Kidney capillary endothelial cell (primary cell): ENCODE measurements at places on chromosomes 4 and X.

DNA sequence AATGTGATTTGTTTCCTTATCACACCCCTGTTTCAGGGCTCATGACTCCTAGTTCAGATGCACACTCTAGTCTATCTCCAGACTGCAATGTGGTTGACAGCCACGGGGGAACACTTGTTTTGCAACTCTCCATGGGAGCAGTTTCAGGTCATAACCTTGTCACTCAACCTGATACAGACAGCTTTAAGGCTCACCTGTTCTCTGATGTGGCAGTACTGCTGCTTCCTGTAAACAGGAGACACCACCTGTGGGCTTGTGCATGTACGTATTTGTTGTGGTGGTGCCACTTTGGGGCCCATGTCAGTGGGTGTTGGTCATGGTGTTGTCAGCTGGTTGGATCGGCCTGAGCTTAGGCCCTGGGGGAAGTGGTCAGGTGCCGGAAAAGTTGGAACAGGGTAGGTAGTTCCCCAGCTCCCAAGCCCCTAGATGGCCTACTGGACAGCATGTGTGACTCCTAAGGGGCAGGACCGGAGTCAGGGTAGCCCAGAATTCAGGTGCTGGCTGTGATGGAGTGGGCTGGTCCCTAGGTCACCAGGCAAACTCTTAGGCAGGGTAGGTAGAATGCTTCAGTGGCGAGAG is 46.2 kb downstream of the FAM9B start:
- DNase-seq = no peak

GRCh38 chr4:16516796-16517439 is 290.6 kb upstream of the TAPT1 start:
- peak; percentile 30 for DNase-seq

- no peak for DNase-seq
Measured at GRCh38 chr4:38785041-38785790, 2.4 kb upstream of the TLR10 start.

- no peak for DNase-seq
Measured at GRCh38 chrX:85516131-85516530, 136.7 kb upstream of the POF1B start.

GRCh38 chrX:72054779-72055489 is 76.8 kb downstream of the RTL5 start:
- DNase-seq = no peak

DNA sequence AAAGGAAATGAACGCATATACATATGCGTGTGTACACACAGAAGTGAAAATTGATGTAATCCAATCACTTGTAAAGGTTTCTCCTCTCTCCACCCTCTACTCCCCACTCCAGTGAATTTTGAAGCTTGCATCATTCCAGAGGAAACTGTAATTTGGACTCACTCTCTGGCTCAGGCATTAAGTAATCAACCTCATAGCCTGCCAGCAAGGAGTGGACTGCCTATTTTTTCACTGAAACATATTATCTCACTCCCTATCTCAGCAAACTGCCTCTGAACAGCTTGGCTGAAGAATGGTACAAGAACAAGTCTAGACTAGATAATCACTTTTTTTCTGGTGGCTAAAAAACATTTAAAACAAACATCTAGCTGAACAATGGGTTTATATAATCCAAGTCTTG is 124.2 kb downstream of the C4orf51 start:
- no peak for DNase-seq

DNA sequence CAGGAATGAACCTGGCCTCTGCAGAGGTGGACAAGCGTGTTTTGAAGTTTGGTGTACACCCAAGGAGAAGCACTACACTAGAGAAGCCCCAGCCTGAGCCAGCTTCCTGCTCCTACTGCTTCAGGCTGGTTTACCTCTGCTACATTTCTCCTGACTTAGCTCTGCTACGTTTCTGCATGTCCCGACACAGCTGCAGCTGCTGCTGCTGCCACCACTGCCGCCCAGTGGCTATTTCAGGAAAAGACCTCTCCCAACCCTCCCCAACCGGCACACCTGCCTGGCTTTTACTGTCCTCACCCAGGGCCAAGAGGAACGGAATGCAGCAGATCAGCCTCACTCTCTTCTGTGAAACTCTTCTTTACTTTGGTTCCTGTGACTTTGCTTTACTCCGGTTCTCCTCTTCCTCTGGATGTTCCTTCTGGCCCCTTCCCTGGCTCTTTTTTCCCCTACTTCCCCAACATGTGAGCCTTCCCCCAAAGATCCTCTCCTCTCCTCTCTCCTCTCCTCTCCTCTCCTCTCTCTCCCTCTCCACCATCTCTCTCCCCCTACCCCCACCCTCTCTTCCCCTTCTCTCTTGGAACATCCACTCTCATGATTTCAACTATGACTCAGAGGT is 3.1 kb upstream of the P2RY4 start:
- peak; percentile 26 for DNase-seq

- DNase-seq = no peak
Measured at GRCh38 chr4:10608501-10609219, 75.9 kb downstream of the CLNK start.

DNA sequence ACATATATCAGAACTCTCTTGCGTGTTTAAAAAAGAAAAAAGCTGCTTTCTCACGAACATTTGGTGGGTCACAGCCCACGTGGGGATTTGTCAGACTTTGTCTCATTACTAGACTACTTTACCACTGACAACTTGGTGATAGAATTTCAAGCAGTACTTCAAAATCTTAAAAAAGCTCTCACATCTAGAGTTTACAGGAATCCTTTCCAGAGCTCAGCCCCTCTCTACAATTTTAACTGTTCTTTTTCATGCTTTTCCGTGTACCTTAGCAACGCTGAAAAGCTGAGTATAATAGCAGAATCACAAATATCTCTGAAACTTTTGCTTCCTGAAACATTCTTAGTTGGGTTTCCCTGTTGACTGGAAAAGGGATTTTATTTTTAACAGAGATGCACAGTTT is 50.2 kb downstream of the SMAD1 start:
- no peak for DNase-seq

GRCh38 chr4:3760841-3761240 is 5.3 kb upstream of the ADRA2C start:
- no peak for DNase-seq

DNA sequence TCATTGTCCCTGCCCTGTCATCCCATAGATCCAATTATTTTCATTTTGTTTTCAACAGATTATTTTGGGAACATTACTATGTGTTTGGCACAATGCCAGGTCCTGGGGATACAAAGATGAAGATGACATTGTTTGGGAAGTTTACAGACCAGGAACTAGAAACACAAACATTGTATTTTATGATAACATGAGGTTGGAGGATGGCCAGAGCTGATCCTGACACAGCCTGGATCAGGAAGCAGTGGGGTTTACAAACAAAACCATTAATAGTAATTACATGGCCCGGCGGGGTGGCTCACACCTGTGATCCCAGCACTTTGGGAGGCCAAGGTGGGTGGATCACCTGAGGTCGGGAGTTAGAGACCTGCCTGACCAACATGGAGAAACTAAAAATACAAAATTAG is 29.9 kb downstream of the CLRN2 start:
- peak; percentile 12 for DNase-seq

DNA sequence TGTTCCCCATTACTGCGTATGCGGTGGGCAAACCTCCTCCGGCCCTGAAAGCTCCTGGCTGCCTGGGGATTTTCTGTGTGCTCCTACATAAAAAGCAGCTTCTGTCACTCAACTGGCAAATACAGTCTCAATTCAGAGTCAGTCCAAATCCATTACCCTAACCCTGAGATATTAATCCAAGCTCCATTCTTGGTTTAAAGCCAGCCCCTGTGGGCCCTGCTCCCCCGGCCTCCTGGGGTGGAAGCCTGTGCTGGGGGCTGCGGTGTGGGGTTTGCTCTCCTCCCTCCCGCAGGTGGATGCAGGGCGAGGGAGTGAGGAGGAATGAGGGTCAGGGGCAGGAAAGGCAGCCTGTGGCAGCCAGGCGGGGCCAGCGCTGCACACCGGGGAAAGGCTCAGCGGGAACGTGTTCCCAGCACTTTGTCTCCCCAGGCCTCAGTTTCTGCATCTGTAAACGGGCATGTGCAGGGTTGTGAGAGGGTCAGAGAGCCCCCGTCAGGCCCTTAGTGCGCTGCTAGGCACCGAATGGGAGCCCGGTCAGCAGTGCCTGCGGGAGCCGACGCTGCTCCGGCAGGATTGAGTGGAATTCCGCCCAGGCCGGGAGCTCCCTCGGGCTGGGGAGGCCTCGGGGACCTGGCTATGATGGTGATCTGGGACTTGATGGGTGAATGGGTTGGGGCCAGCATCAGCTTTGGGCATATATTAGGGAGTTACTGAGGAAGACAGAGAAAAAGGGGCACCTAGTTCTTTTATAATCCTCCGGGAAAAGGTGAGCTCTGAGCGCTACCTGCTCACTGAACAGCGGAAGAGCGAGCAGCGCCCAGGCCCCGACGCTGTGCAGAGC is 6.3 kb upstream of the RGS12 start:
- no peak for DNase-seq
